T-helper 1 cell (primary cell): ENCODE measurements at places on chromosomes 2 and 18.

GRCh38 chr2:60047944-60048525, 505.4 kb downstream of the BCL11A start:
- DNase-seq = no peak

DNA sequence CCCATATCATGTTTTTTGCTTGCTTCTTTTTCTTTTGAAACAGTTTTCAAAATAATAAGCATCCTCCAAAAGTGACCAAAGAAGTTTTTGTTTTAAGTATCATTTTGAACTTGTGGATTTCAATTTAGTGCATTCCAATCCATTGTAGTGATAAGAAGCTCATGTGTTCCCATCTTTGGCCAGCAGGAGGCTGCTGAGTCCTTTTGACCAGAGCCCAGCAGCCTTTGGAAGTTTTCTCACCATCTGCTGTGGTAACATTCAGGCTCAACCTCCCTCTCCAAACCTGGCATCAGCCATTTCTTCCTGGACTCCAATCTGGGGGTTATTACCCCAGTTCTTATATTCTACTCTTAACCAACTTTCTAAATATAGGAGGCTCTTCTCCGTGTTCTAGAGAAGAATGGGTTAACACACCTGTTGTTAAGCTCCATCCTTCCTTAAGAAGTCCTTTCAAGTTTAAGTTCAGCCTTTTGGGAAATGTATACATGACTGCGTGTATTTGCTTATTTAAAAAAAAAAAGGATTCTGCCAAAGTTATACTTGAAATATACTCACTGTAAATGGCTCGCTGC, 39.0 kb upstream of the MAL start:
- DNase-seq = no peak

- DNase-seq = no peak
Observed at GRCh38 chr2:98547092-98547790, 61.1 kb downstream of the COA5 start.

DNA sequence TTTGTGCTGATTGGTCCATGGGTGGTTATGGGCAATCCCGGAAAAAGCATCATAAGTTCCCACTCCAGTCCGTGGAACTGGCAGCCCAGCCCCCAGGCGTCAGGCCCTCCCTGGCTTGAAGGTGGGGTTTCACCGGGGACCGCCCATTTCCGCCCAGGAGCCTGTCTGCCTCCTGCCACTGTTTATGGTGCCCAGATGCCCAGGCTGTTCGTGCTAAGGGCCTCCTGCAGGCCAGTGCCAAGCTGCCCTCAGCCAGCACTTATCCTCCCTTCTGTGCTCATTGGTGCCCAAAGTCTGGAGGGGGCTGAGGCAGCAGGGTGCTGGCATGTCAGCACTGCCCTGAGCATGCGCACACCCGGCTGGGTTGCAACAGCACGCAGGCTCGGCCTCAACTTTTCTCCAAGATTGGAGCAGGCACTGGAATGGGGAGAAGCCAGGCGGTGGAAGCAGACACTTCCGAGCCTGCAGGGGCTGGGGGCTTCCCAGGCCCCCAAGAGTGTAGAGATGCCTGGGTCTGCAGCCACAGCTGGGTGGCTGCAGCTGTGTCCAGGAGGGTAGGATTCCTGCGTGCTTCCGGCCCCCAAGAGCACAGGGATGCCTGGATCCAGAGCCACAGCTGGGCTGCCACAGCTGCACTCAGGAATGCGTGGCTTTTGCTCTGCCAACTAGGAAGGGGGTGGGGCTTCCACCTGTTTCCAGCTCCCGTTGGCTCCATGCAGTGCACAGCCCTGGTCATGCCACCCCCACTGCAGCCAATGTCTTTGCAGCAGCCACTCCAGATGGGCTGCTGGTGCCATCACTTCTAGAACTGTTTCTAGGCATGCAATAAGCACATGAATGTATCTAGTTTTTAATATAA, 74.0 kb downstream of the AGPS start:
- no peak for DNase-seq

DNA sequence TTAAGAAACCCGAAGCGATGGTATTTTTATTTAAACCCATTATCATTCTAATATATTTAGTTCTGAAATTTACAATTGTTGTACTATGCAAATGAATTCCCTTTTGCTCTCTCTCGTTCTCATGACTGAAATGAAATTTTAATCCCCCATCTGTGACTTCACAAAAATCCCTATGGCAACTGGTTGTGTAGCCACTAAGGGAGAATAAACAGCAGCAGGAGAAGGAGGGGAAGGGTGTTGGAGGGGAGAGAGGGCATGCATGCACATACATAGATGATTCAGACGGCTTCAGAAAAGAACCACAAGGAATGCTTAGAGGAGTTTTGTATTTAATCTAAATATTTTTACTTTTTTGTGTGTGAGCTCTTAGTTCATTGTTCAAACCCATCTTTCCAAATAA, 36.8 kb downstream of the CPS1 start:
- DNase-seq = no peak

GRCh38 chr2:121903037-121903689, 147.7 kb downstream of the TSN start:
- no peak for DNase-seq

DNA sequence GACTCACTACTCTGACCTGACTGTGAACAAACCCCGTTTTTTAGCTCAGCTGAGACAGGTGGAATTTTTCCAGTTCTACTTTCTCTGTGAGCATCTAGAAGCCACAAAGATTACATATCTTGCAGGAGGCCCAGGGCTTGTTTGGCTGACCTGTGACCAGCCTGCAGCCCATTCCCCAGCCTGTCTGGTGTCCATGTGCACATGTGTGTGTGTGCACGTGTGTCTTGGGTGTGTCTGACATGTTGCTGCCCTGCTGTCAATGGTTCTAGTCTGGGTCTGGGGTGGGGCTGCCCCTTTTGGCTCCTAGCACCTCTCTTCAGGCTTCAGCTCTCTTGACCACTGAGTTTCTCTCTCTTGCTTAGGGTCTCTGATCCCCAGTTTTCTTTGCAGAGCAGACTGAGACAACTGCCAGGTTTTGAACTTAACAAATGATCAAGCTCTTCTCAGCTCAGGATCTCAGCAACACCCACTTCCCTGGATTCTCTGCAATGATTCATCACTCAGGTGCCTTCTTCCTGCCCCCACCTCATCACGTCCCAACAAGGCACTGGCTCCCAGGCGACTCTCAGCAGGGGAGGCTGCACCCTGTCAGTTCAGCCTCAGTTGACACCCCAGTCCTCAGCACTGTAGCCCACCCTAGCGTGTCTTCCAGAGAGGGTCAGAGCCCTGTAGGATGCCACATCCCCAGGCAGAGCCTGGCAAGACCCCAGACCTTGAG, 130.3 kb downstream of the CELF4 start:
- no peak for DNase-seq

DNA sequence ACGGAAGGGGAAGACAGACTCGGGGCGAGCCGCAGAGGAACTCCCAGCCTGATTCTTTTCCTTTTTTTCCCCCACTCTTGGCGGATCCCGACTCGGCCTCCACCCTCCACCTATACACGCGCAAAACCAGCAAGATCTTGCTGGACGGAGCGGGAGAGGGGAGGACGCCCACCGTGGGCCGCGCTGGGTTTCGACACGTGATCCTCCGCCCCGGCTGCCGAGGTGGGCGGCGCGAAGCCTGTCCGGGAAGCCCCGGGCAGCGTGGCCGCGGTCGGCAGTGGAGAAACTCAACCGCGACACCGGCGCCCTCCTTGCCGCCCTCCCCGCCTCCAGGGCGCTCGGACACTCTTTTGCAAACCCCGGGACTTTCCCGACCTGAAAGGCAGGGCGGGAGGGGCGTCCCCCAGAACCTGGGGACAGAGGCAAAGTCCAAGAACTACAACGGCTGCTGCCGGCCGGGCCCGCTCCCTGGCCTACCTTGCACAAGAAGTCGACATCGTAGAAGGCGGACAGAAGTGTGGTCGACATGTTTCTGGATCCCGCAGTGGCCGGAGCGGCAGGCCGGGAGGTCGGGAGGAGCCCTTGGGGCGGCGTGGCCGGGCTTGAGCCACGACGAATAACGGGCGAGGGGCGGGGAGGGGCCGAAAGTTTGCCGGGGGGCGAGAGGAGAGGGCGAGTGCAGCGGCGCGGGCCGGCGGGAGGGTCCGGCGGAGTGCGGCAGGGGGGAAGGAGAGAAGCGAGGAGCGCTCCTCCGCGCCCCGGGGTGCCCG, 433 bp downstream of the ZFP36L2 start:
- DNase-seq = peak; percentile 61

DNA sequence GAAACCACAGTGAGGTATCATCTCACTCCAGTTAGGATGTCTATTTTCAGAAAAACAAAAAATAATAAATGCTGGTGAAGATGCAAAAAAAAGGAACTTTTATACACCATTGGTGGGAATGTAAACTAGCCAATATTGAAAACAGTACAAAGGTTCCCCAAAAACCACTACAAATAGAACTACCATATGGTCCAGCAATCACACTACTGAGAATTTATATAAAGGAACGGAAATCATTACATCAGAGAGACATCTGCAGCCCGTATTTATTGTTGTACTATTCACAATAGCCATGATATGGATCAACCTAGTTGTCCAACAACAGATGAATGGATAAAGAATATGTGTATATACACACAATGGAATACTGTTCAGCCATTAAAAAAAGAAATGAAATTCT, 52.0 kb downstream of the ORC4 start:
- DNase-seq = no peak

- no peak for DNase-seq
Observed at GRCh38 chr2:45963816-45964215, 312.3 kb downstream of the PRKCE start.

GRCh38 chr18:46253498-46253897, 149.3 kb downstream of the HAUS1 start:
- no peak for DNase-seq

DNA sequence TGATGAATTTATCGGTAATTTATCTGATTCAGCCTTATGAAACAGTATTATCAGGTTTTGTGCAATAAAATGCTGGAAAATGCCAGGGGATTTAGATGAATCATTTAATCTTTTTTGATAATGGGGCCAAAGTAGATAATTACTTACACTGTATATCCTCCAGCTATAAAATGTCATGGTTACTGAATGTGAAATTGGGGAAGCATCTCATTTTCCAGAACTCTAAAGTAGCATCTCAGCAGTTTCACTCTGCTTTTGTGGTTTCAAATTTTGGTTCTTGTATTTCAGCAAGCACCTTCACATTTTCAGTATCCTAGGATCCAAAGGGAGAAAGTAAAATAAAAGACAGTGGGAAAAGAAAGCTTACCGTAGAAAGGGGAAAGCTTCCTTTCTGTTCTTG, 12.8 kb downstream of the ANKRD62 start:
- DNase-seq = no peak

DNA sequence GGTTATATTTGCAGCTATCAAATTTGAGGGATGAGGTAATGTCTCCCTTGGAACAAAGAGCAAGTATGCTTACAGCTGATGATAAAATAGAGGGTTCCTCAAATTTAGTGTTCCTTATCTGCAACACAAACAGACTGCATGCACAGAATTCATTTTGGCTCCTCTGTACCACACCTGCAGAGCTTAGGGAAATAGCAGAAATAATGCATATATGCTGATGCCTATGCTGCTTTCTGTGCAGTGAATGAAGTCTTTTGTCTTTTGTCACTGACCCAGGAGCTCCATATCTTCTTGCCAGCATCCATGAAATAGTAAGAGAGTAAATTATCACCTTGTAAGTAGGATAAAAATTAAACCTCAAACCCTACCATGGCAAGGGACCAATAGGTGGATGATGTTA, 69.8 kb downstream of the NCKAP1 start:
- no peak for DNase-seq

DNA sequence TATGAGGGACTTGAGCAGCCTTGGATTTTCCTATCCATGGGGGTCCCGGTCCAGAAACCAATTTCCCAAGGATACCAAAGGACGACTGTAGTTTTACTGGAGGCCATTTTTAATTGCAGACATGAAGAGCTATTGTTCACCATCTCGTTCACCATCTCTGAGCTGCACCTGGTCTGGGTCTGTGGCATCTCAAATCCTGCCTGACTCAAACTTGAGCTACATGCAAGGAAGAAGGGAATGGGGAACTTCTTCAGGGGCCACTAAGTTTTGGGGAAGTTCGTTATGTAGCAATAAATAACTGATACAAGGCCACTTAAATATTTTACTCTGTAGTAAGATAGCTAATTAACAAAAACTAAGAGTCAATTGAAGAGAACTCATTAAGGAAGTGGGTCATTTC, 2.1 kb upstream of the SMCHD1 start:
- DNase-seq = no peak

- no peak for DNase-seq
Observed at GRCh38 chr18:23122334-23123229, 12.7 kb upstream of the CABLES1 start.

GRCh38 chr2:174957050-174957449, 48.1 kb downstream of the CHN1 start:
- DNase-seq = no peak

GRCh38 chr2:85419009-85419675, 628 bp downstream of the SH2D6 start:
- DNase-seq = no peak
